ENCODE measurements at places on chromosomes 7 and 10.

DNA sequence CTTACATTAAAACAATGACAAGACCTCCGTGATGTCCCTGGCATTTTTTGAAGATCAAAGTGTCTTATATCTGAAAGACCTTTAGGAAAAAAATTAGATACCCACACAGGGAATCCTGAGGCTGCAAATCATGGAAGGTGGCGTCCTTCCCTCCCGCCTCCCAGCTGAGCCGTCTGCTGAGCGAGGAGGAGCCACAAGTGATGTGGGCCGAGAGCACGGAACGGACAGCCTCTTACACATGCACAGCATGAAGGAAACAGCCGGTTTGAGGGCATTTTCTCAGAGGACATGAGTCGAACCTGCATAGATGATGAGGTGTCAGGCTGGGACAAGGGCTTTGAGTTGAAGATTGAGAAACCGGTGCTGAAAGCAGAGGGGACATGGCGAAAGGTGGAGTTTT is 163.3 kb downstream of the ADARB2 start:
- DNase-seq: no peak

GRCh38 chr7:24730018-24730369 is 27.3 kb downstream of the GSDME start:
- DNase-seq: no peak

DNA sequence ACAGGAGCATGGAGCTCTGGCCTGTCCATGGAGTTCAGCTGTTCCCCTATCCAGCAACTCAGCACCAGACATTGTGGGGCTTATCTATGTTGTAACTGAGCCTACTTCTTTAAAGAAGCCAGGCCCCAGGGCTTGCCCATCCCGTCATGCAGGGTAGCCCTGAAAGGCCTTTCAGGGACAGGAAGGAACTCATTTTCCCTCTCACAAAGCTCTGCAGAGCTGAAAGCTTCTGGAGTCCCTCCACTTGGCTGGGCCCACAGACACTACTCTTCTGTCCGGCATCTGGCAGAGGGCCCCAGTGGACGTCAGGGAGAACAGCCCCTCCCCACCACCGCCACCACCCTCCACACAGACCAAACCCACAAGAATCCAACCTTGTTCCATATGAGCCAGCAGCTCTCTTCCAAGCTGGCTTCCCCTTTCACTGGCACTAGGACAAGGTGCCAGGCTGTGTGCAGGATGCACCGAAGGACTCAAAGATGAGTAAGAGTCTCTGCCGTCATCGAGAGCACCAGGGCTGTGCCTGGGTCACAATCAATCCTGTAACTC is 33.1 kb downstream of the DENND2A start:
- no peak for DNase-seq

DNA sequence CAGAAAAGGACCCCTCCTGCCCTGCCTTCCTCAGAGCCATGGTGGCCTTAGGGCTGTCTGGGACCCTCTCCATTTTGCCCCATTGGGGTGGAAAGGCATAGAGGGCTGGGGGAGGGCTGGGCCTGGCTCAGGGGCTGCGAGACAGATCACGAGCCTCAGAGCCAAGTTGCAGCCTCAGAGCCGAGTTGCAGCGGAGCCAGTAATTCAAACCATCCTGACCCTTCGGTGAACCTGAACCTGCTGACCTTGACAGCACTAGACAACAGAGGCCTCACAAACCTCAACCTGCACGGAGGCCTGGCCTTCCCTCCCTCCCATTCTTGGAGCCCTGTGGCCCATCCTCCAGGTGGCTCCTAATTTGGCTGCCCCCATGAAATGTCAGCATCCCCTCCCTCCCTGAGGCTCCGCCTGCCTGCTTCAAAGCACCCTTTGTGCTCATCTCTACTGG is 45.4 kb downstream of the PAX2 start:
- no peak for DNase-seq

DNA sequence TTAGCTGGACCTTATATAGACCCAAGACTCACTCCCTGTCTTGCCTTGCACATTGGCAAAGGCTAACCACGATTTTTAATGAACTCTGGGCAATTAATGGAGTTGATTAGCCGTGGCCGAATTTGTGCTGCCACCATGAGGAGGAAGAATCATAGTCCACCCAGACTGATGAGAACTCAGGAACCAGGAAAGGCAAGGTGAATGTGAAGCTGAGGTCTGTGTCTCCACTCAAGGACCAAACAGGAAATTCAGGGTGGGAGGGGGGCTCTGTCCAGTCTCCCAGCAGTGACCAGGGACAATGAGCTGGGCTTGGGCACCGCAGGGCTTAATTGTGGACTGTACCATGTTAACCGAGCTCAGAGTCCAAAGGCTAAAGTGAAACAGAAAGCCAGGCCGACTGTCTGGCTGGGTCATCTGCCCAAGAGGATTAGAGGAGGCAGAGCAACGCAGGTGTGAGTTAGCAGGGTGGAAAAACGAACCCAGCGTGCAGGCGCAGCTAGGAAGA is 127.0 kb upstream of the JCAD start:
- DNase-seq: no peak

DNA sequence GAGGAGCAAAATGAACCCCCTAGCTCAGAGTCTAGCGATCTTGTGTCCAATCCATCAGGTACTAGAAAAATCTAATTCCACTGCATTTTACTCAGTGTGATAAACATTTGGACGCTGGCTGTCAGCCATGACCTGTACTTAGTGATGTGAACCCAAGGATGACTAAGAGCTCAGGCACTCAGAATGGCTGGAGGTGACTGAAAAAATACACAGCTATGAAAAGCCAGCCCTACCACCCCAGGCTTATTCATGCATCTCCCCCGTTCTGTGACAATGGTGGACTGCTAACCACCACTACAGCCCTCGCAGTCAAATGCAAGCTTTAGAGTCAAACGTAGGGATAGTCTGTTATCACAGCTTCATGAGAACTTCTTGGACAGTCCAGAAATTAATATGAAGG is 14.9 kb downstream of the AFAP1L2 start:
- DNase-seq: no peak

DNA sequence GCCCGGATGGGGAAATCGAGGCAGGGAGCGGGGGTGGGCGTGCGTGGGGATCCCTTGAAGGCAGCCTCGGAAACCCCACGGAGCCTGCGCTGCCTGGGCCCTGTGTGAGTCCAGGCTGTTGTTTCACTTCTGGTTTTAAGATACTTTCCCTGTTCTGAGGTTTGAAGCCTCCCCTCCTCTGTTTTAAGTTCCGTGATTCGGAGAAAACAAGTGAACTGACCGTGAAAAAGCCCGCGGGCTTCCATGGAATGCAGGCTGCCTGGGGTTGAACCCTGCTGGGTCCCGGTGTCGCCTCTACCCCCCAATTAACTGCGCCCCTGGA is 401 bp downstream of the LRRC27 start:
- no peak for DNase-seq

GRCh38 chr10:105413997-105414396 is 772.9 kb downstream of the SORCS3 start:
- no peak for DNase-seq

Measured in GM12892 (cell line).